Stimulated activated CD8-positive, alpha-beta memory T cell treated with anti-CD3 and anti-CD28 coated beads, Interleukin-7, amount 100 ng/mL, for 1 hour (primary cell): ENCODE measurements at places on chromosomes 12 and 14.

- DNase-seq = no peak
Observed at GRCh38 chr12:41917938-41918341, 226.7 kb downstream of the GXYLT1 start.

DNA sequence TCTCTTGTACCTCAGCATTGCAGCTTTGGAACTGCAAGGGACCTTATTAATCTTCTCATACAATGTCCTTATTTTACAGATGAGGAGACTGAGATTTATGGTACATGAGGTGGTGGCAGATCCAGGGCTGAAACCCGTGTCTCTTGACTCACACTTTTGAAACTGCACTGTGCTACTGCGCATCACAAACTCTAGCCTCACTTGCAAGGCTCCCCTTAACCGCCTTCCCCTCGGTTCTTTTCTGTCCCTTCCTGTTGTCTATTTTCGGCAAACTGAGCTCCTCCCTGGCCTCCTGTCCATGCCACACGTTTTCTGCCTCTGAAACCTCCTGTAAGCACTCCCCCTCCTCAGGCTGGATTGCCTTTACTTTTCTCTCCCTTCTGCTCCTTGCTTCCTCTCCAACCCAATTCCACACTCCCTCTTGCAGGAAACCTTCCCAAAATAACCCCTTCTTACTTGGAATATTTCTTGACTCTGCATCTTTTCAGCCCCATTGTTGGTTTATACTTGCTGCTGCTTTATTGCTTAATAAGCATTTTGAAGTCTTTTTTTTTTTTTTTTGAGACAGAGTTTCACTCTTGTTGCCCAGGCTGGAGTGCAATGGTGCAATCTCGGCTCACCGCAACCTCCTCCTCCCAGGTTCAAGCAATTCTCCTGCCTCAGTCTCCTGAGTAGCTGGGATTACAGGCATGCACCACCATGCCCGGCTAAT, 72.4 kb upstream of the CISTR start:
- DNase-seq = no peak

DNA sequence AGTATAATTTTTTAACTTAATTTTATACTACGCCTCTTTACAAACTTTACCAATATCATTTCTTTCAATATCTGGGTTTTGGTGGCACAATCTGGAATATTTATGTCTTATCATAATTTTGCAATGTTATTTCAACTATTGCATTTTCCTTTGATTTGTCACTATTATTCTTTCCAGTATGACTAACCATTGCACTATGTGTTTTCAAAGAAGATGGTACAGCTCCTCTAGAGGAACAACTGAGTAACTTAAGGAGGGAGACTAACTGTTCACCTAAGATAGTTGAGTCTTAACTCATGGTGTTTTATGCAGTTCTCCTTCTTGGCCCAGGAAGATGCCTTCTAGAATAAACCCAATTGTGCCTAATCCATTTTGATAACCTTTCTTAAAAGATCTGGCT, 60.5 kb upstream of the KIF21A start:
- DNase-seq = no peak

DNA sequence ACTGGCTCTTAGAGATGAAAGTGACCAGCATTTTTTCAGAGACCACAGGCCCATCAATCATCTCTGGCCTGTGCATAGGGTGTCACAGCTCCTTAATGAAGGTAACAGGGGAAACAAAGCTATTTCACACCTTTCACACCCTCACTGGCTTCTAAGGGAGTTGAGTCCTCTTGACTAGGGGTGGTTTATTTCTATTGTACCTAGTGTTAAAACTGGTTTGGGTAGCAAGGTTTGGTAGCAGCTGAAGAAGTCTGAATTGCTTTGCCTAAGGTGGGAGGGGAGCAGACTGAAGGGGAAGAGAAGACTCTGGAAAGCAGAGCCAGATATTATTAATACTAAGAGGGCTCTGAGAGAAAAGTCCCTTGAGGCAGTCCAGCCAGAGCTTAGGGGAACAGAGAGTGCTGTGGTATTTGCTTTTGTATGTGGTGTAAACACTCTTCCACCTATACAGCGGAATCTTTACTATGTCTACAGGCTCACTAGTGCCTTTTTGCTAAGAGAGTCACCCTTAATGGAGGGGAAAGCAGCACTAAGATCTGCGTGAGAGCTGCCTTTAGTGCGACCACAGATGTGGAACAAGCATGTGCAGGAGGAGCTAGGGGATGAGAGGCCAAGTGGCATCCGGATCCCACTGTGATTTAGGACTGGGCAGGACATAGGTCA, 95.8 kb downstream of the STXBP6 start:
- no peak for DNase-seq

DNA sequence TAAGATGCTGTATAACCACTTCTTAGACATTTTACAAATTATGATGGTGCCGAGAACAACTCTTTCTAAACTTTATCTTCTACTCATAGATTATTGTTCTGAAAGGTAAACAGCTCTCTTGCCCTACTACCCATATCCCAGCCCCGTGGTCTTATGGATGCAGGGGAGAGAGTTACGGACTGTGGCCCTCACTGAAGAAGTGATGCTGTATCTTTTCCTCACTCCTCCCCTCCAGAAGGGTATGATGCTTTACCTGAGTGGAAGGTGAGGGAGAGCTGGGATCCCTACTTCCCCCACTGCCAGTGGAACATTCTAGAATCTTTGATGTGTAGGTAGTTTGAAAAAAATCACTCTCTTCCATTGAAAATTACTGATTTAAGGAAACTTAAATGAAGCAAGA, 3.5 kb downstream of the TSHR start:
- DNase-seq = no peak

DNA sequence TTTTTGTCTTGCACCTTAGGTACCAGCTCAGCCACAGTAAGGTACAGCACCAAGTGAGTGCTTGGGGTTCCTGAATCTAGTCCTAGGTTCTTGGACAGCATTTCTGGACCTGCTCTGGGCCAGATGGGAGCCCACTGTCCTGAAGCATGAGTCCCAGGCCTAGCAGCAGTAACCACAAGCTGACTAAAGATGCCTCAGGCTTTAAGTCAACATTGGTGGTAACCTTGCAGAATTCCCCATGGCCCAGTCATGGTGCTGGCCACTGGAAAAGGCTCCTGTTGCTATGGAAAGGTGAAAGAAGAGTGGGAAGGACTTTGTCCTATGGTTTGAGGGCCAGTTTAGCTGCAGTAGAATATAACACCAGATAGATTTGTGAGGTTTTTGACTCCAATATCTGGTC, 86.9 kb upstream of the CLEC14A start:
- DNase-seq = no peak

- no peak for DNase-seq
Observed at GRCh38 chr12:53462935-53463334, 11.0 kb downstream of the PCBP2 start.
